ENCODE measurements at places on chromosomes 5 and 9.
A peak's percentile ranks its signal among the peaks of the same experiment; 100 is the strongest.

GRCh38 chr9:137320555-137321384 lies 18.7 kb upstream of the NRARP start:
- no peak for DNase-seq

DNA sequence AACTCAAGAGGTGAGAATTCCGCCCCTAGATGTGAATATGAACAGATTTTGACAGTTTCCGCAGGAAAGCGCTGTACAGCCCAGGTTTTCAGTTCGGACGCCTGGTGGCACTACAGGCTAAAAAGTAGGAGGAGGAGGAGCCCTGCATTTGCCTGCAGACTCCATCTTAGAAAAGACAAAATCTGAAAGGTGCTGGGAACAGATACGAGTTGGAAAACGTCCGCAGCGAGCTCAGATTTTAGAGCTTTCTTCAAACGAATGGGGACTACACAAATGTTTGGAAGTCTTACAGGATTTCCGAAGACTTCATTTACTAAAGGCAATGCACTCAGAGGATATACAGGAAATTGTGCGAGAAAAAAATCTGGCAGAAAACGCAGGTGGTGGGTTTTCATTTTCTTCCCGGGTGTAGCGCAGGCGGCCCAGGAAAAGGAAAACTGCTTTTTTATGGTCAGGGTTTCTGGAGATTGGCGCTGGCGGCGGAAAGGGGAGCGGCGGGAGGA lies 9.9 kb upstream of the PCDHB2 start:
- DNase-seq, result peak; percentile 40

GRCh38 chr5:105460721-105461120 lies 1898.1 kb upstream of the NUDT12 start:
- DNase-seq, result no peak

DNA sequence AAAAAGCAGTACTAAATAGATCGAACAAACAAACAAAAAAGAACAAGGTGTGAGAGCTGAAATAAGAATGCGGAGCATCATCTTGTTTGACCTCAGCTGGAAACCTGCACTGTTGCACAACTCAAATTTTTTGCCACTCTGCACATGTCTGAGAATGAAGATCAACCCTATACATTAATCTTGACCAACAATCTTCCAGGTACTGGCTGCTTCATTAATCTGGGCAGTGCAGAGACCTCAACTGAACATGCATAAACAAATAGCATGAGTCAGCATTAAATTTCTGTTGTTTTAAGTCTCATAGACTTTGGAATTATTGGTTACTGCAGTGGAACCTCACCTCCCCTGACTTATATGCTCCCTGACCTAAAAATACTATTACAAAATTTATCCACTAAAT lies 114.6 kb upstream of the FTMT start:
- no peak for DNase-seq

DNA sequence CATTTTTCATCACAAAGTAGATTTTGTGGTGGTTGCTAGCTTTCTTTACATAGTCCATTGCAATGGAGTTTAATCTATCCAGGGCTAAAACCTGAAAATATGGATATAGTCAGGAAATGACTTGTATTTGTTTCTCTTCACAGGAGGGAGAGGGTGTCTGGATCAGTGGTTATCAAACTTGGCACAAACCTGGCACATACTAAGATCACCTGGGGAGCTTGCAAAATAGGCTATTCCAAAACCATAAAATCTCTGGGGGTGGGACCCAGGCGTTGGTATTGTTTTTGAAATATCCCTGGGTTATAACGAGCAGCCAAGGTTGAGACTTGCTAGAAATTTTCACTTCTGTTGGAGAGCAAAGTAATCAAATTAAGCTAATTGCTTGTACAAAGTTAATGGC lies 179.9 kb downstream of the PCSK1 start:
- DNase-seq, result no peak

DNA sequence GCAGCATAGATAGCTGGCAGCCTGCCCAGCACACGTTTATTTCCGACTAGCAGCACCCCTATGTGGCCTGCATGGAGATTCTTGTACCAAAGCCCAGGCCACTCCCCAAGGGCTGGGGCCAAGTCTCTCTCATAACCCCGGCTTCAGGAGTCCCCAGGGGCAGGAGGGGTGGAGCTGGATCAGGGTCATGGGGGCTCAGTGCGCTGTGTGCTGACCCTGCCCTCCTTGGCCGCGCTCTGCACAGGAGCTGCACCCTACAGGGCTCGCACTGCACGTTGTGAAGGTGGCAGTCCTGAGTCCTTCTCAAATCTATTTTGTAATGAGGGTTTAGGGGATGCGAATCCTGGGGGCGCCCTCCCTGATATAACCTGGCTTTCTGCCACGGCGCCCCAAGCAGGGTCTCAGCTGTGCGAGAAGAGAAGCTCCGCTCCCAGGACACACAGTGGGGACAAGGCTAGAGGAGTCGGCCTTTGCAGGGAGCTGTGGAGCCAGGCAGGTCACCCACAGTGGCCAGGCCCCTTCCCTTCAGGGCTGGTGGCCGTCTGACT lies 28.6 kb downstream of the NKD2 start:
- DNase-seq, result no peak

DNA sequence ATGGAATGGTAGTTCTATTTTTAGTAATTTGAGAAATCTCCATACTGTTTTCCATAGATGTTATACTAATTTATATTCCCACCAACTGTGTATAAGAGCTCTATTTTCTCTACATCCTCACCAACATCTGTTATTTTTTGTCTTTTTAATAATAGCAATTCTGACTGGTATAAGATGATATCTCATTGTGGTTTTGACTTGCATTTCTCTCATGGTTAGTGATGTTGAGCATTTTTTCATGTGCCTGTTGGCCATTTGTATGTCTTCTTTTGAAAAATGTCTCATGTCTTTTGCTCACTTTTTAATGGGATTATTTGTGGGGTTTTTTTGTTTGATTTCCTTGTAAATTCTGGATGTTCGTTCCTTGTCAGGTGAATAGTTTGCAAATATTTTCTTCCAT lies 154.4 kb downstream of the ZSWIM6 start:
- DNase-seq, result no peak

DNA sequence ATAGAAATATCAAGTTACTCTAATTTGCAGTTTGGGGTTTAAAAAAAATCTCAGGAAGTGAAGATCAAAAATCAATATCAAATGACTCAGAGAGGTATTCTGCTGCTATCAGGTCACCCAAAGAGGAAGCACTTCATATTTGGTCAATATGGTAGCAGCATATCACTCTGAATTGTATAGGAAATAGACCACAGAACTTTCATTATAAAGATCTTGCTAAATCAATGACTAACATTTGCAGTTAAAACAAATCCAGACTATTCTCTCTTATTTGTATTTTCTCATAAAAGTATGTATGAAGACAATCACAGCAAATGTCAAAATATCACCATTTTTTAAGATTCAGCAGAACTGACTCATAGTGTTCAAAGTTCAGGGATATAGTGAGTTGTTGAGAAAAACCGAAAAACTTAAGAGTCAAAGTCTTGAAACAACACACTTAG lies 105.8 kb upstream of the PCSK1 start:
- no peak for DNase-seq

- DNase-seq, result no peak
These were observed 307.2 kb downstream of the GADD45G start for GRCh38 chr9:89911721-89912604.

- DNase-seq, result no peak
These were observed 244.5 kb upstream of the VLDLR start for GRCh38 chr9:2377117-2377516.

DNA sequence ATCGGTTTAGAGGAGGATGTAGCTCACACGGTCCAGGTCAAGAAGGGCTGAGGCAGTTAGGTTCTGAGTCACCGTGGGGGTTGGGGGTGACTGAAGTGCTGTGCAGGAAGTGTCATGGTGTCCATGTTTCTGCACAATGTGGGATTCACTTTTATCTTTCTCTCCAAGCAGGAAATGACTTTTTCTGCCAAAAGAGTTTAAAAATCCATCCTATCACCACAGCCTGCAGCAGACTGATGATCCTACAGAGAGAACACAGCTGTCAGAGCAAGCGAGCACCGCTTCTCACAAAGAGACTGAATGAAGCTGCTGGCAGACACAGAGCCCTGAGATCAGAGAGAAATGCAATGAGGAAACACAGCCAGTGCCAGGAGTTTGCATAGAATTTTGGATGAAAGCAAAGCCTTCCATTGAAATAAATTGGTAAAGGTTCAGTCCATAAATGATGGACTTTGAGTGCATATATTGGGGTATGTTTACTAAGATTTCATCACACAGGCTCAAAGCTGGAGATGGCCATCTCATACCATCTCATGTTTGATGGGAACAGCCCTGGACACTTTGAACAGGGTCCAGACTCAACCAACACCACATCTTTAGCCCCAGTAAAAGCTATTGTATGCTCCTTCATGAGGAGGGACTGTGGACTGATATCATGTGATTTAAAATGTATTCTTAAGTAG lies 213.9 kb upstream of the FBXL7 start:
- DNase-seq, result no peak

- DNase-seq, result no peak
These were observed 192.8 kb upstream of the IZUMO3 start for GRCh38 chr9:24738421-24738961.

- DNase-seq, result no peak
These were observed 316.1 kb downstream of the TLE1 start for GRCh38 chr9:81373294-81373693.

DNA sequence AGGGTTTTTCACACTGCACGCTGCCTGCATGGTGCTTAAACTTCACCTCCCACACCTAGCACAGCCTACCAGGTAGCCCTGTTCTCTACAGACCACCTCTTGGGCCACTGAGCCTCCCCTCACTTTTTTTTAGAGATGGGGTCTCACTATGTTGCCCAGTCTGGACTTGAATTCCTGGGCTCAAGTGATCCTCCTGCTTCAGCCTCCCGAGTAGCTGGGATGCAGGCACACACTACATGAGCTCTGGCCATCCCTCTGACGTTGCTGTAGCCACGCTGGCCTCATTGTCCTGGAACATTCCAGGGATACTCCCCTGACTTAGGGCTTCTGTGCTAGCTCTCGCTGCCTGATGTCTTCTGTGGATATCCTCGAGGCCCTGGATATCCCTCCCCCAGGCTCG lies 7.2 kb upstream of the CACFD1 start:
- DNase-seq, result no peak

DNA sequence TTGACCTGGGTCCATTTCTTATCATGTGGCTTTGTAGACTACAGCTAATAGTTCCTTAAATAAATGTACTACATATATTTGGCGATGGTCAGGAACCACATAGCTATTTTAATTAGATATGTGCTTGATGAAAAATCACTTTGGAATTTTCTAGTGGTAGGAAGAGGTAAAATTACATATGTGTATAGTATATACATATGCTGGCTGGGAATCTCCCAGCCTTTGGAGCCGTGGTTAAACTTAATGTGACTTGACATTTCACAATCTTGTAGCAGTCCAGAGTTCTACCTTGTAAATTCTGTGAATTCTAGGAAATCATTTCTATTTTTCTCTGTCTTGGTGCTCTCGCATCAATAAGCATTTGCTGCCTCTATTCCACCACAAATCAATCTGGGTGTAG lies 565.0 kb downstream of the DMRTA1 start:
- DNase-seq, result no peak

- no peak for DNase-seq
These were observed 154.5 kb upstream of the APC start for GRCh38 chr5:112583166-112583565.

- DNase-seq, result no peak
These were observed 3.8 kb downstream of the MTMR12 start for GRCh38 chr5:32308946-32309345.

DNA sequence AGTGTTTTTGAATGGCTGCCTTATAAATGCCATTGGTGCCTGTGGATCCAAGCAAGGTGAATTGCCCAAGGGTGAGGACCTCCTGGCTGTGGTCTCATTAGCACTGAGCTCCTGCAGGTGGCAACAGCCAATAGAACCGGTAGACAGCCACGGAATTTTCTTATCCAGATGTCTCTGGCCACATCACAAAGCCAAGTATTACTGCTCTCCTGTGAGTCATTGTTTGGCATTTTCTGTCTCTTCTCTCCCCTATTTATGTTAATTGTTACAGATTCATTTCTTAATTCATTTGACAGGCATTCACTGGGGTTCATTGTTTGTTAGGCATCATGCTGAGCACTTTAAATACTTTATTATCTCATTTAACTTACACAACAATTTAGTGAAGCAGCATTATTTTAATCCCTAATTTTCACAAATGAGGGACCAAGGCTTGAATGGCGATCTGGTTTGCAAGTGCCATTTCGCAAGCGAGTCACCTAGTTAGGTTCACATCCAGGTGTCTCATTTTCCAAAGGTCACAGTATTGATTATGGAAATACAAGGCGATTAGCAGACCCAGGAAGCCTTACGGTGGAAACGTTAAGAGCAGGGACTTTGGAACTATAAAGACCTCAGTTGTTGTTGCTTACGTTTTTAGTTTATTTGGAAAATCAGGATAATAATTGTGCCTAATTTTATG lies 58.2 kb upstream of the DPYSL3 start:
- DNase-seq, result no peak

- DNase-seq, result no peak
These were observed 559.9 kb downstream of the PSAT1 start for GRCh38 chr9:78856781-78857180.

- no peak for DNase-seq
These were observed 83.0 kb upstream of the FREM1 start for GRCh38 chr9:14993061-14993800.

DNA sequence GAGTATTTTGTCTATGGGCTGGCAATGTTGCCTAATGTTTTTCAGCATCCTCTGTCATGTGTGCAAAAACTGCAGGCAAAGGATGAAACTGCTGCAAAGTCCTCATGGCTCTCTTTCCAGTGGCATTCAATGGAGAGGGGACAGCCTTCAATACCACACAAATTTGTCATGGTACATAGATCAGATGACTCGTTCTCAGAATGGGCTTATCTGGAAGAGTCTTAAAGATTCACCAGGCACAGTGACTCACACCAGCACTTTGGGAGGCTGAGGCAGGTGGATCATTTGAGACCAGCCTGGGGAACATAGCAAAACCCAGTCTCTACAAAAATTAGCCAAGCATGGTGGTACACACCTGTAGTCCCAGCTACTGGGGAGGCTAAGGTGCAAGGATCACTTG lies 5.3 kb downstream of the CDKN2AIPNL start:
- DNase-seq, result no peak

GRCh38 chr5:58300346-58300895 lies 159.5 kb downstream of the PLK2 start:
- DNase-seq, result no peak
